EL (cell line): ENCODE measurements at places on chromosomes 3 and 15.

DNA sequence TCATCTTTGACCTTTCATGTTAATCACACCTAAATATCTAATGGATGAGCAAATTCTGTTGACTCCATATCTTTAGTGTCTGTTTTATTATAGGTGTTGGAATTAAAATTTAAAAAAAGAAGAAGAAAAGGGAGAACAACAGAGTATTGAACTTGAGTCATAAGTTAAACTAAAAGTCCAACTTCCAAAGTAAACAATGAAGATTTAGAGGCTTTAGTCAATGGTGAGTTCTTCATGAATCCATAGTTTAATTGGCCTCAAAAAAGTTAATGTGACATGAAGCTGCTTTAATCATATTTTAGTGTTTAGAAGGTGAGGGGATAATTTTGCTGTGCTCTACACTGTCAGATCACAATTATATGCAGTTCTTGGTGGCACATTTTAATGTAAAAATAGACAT is 288.2 kb upstream of the RORA start:
- no peak for DNase-seq

GRCh38 chr15:29924750-29925149 is 102.5 kb upstream of the TJP1 start:
- DNase-seq: peak; percentile 94

GRCh38 chr3:182212479-182213076 is 500.9 kb downstream of the SOX2 start:
- peak; percentile 21 for DNase-seq

DNA sequence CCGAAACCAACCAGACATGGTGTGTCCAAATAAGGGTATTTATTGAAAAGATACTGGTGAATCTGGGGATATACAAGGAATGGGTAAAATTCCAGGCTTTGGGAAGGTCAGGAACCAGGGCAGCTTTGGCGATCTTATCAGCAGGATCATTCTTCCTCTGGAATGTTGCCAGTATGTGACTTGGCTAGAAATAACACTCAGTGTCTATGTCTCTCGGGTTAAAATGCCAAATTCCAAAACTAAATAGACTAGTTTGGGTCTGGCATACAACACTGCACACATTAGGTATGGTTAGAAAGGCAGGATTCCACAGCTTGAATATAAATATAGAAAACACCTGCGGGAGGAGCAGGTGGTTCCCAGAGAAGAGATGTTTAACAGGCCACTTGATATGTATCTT is 220.2 kb upstream of the CD96 start:
- peak; percentile 58 for DNase-seq

- peak; percentile 68 for DNase-seq
These were observed at the start of gene ITGA11 for GRCh38 chr15:68431792-68432401. Gene ITGA11 (minus strand): TSS chr15:68432163. CDS start chr15:68432066, 97 bp downstream.

DNA sequence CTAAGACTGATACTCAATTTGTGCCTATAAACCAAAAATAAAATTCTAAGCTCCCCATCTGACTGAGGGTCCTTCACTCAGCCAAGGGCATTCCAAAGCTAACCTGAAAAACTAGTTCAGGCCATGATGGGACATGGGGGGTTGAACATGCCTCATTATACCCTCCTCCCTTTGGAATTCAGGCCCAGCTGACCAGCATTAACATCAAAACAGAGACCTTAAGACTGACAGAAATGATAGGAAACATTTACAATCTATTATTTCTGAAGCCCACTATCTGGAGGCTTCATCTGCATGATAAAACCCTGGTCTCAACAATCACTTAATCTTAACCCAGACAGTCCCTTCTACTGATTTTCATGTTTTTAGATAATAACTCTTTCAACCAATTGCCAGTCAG is 140.4 kb downstream of the ANO10 start:
- no peak for DNase-seq

DNA sequence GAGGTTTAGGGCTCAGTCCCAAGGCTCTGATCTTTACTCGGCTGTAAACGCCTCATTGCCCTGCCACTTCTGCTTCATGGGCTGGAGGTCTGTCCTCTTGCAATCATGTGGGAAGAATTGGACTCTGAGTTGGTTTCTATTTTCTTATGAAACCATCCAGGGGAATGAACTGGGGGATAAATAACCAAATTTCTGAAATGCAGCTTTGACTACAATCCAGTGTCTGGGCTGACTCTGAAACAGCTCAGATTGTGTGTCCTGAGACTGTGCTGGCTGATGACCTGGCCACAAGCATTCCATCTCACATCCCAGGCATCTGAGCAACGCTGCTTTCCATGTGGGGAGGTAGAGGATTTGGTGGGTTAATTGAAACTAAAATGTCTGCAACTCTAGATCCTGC is 71.0 kb upstream of the GALNT15 start:
- peak; percentile 90 for DNase-seq

GRCh38 chr3:54988838-54989630 is 61.2 kb upstream of the LRTM1 start:
- peak; percentile 78 for DNase-seq

- no peak for DNase-seq
These were observed 62.4 kb upstream of the MEF2A start for GRCh38 chr15:99503411-99503810.

DNA sequence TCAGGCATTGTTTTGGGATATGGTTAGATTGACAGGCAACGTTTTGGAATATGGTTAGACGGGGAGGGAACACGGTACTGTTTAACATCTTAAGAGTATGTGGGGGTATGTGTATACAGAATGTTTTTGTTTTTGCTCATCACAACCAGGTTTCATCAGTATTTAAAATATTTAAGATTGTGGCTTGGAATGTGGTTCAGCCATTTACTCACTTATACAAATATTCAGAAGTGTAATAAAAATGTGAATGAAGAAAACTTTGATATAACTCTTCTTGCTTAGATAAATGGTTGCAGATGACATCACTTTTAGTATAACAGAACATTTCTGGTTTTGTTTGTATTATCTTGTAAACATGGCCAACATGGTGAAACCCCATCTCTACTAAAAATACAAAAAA is 3.9 kb upstream of the PAK2 start:
- DNase-seq: peak; percentile 75

DNA sequence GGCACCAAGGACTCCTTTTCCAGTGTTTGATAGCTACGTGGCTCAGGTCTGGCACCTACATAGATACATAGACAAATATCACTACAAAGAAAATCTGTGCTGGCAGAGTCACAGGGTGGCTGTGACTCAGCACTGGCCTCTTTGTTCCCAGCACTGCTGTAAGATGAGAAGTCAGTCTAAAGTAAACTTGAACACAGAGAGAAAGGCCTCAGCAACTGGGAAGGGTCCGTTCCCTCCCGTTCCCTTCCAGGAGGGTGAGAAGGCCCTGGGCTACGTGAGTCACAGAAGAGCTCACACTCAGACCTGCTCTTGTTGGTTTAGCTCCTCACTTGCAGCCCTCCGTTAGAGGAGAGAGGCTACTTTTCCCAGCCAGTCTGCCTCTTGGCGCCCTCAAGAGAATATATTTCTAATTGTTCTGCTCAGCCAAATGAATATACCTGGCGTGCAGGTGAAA is 23.1 kb downstream of the ANXA2 start:
- peak; percentile 98 for DNase-seq

GRCh38 chr3:42712688-42713372 is 10.2 kb upstream of the HHATL start:
- DNase-seq: no peak

DNA sequence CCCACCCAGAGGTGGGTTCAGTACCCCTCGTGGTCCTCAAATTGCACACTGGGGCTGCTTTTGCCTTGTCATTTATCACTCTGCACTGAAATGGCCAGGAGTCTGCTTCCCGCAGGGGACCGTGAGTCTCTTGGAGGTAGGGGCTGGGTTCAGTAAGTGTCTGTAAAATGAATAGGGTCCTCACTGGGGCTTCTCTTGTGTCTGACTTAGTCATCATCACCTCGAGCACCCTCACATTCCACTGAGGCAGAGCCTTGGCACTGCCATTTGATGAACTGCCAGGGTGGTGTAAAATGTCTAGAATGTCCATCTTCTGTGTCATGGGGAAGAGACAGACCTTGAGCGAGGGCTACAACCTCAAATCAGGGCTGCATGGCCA is 61.0 kb upstream of the RYK start:
- DNase-seq: peak; percentile 58
